ENCODE measurements at places on chromosomes 5 and 9.
A peak's percentile ranks its signal among the peaks of the same experiment; 100 is the strongest.

GRCh38 chr9:32877103-32877502 is 93.8 kb downstream of the TMEM215 start:
- DNase-seq: no peak

DNA sequence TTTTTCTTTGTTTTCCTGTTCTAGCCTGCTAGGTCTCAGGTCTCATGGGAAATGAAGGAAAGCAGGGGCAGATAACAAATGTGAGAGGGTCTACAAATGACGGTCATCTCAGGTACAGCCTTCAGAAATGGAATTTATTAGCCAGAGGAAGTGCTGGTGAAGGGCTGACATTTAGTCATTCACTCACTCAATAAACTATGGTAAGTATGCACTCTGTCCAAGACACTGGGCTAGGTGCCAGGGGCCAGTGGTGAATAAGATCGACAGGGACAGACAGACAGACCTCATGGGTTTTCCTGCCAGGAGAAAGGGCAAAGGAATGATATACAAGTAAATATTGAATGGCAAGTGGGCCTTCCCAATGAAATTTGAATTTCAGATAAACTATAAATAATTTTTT is 6.3 kb downstream of the PDE6A start:
- no peak for DNase-seq

- no peak for DNase-seq
Observed at GRCh38 chr5:100779669-100780375, 123.3 kb downstream of the ST8SIA4 start.

- no peak for DNase-seq
Observed at GRCh38 chr9:126361810-126362238, 35.2 kb downstream of the MVB12B start.

- no peak for DNase-seq
Observed at GRCh38 chr9:34578241-34579103, 11.1 kb downstream of the CNTFR start.

- no peak for DNase-seq
Observed at GRCh38 chr5:80904533-80905187, 55.5 kb upstream of the RASGRF2 start.

- no peak for DNase-seq
Observed at GRCh38 chr5:10635867-10636350, 72.0 kb downstream of the ANKRD33B start.

DNA sequence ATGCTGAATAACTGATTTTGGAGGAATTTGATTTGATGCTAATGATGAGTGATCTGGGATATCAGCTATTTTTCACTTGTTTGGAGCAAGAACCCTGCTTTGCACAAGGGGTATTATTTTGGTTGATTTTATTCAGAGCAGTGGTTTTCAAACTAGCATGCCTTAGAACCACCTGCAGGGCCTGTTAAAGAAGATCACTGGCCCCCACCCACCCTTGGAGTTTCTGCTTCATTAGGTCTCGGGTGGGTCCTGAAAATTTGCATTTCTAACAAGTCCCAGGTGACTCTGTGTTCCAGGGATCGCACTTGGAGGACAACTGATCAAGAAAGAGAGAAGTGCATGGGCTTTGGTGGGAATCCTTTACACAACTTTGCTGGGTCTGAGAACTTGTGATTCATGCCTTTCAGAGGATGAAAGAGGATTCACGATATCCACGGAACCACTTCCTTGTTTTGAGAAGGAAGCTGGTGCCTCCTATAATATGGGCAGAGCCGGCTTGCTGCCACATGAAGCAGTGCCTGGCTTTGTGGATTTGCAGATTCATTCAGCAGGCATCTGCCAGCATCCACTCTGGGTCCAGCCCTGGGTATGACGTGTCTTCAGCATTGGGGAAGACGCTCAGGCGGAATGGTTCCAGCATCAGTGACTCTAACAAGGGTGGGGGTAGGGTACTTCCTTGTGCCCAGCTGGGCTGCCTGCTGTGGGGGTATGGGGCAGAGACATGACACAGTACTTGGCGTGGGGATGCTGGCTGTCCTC is 106.6 kb upstream of the PITX1 start:
- no peak for DNase-seq

- DNase-seq: no peak
Observed at GRCh38 chr5:12683249-12683648, 779.0 kb upstream of the CTNND2 start.

- no peak for DNase-seq
Observed at GRCh38 chr9:7827056-7827455, 27.5 kb upstream of the DMAC1 start.

DNA sequence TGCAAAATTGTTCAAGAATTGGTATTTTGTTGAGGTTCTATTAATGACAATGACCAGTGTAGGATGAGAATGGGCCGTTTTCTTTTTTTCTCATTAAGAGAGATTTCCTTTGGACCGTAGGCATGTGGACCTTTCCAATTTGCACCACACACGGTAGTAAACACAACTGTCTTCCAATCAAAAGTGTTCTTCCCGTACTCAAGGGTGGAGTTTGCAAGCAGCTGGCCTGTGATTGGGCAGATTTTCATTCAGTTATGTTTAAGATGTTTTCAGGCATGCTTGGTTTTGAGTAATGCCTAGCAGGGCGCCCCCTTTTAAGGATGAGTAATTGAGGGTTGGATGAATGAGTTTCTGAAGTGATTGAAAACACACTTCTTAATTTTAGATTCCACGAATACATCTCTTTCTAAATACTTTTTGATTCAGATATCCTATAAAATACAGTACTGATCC is 2.5 kb downstream of the KDM3B start:
- DNase-seq: no peak

- no peak for DNase-seq
Observed at GRCh38 chr5:112996830-112997374, 20.3 kb downstream of the DCP2 start.

DNA sequence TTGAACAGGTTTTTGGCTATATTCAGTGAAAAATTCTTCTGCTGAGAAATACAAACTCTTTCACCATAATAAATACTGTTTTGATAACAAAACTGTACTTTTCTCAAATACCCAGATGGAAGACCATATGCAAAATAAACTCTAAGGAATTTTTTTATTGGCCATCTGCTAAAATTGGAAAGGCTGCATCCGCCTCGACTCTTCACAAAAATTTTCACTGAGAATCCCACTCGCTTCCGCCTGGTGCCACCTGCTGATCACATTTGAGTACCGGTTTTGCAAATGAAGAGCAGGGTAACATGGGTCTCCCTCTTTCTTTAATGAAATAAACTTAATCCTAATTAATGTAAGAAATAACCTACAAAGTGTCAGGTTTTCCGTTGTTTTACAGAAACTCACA is 76.4 kb downstream of the TTLL11 start:
- peak; percentile 36 for DNase-seq

GRCh38 chr5:94359880-94360279 is 258.5 kb downstream of the KIAA0825 start:
- DNase-seq: no peak

GRCh38 chr9:72826996-72827949 is 125.6 kb downstream of the ALDH1A1 start:
- DNase-seq: no peak
